ENCODE measurements at places on chromosomes 5 and 9. TPM values are rescaled to one million over a fixed set of nuclear protein-coding genes. Genes with fewer than 3 reads are reported as not detected.

The CTXN3 gene
- not detected for total RNA-seq

The FAT2 gene
- 0.08 TPM for total RNA-seq

The PPIC gene
- total RNA-seq, result 57.2 TPM

The EPB41L4A gene
- 0.54 TPM for total RNA-seq

The CNTFR gene
- total RNA-seq, result not detected

All from fibroblast of the aortic adventitia (primary cell).